ENCODE measurements at places on chromosomes 3 and 15. TPM values are rescaled to one million over a fixed set of nuclear protein-coding genes. Genes with fewer than 3 reads are reported as not detected.
A peak's percentile ranks its signal among the peaks of the same experiment; 100 is the strongest.

- no peak for DNase-seq
Observed at GRCh38 chr3:160286231-160286630, 61.0 kb downstream of the C3orf80 start.

- no peak for DNase-seq
Observed at GRCh38 chr3:28186748-28187147, 54.7 kb upstream of the CMC1 start.

- DNase-seq = no peak
Observed at GRCh38 chr3:111808439-111808838, 50.6 kb upstream of the PHLDB2 start.

STRA6 gene
- 14.2 TPM for total RNA-seq

DNA sequence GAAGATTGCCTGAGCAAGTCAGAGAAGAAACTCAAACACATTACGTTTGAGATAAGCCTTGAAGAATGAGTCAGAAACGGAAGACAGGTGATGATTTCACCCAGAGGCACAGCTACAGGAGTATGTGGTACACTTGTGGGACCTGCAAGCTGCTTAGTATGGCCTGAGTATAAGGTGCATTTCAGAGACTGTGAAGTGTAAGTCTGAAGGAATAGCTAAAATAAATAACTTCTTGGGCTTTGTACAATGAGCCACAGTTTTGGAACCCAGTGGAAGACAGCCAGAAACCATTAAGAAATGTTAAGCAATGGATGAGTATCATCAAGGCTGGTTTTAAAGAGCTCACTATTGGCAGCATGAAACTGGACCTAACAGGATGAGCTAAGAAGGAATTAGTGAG, 826.2 kb downstream of the ROBO1 start:
- DNase-seq = no peak

- DNase-seq = peak; percentile 69
Observed at GRCh38 chr3:72655131-72655551, 193.1 kb downstream of the SHQ1 start.

TMEM207 gene
- total RNA-seq = not detected

GRCh38 chr3:157043771-157044170, 116.2 kb downstream of the CCNL1 start:
- DNase-seq = no peak

HTR3E gene
- total RNA-seq = not detected

Data from tongue (tissue), 3 donors.